ENCODE measurements at places on chromosomes 16 and 17.

DNA sequence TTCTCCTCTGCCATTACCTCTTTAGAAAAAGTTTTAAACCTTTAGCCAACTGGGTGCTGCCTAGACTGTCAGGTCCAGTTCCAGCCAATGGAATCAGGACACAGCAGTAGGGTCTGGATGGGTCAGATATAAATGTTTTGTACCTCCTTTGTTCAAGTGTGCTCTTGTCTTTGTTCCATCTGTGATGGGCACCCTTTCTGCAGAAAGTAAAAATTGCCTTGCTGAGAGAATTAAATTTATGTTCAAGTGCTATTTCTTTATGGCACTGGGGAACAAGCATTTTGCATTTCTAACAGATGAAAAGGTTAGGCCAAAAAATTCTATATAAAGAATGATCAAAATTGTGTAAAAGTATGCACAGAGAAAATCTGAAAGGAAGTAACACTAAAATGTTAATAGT lies 5.2 kb upstream of the HP start:
- H3K36me3 ChIP-seq: no peaks in the 10 kb centered on the region
- H3K27me3 ChIP-seq: peaks cover 6% of the 10 kb centered on the region
- no peak for DNase-seq
- no peaks in the 10 kb centered on the region for H3K4me1 ChIP-seq
- H3K27ac ChIP-seq: no peak overlapping the region
- no peak overlapping the region for H3K4me3 ChIP-seq

GRCh38 chr16:53775821-53776431 lies 72.0 kb downstream of the FTO start:
- DNase-seq: no peak
- no peaks in the 10 kb centered on the region for H3K27me3 ChIP-seq
- peaks cover 75% of the 10 kb centered on the region for H3K4me1 ChIP-seq
- H3K4me3 ChIP-seq: no peak overlapping the region

DNA sequence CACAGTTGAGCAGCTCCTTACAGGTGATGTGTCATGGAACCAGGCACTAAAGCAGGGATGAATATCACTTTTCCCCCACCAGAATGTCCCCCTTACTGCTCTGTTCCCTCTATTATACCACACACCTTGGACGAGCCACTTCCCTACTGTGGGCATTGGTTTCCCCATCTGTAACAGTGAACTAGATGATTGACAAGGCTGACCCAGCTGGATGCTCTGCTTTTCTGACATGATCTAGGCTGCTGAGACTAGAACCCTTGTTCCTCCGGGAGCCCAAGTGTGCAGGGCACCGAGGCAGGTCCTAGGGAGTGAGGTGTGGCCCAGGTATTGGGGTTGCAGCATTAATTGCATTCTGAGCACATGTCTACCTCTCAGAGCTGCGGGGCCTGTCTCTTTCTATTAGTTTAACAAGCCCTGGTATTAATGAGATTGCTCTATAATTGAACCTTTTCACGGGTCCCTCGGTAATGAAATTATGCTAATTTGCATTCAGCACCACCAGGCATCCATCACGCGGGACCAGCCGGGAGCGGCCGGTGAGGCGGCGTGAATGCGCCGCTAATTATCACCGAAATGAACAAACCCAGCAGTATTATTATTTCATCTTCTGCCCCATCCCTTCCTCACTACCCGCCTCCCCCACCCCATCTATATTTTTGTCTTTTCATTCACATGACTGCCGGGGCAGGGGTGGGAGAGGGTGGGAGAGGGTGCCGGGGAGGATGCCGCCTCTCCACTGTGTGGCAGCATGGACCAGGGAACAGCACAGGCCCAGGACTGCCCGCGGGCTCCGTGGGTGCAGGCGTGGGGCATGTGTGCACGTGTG lies 121.1 kb downstream of the CYLD start:
- H3K27me3 ChIP-seq: no peaks in the 10 kb centered on the region
- no peaks in the 10 kb centered on the region for H3K4me1 ChIP-seq
- no peak for DNase-seq
- no peak overlapping the region for H3K27ac ChIP-seq
- no peak overlapping the region for H3K4me3 ChIP-seq
- H3K36me3 ChIP-seq: no peaks in the 10 kb centered on the region

DNA sequence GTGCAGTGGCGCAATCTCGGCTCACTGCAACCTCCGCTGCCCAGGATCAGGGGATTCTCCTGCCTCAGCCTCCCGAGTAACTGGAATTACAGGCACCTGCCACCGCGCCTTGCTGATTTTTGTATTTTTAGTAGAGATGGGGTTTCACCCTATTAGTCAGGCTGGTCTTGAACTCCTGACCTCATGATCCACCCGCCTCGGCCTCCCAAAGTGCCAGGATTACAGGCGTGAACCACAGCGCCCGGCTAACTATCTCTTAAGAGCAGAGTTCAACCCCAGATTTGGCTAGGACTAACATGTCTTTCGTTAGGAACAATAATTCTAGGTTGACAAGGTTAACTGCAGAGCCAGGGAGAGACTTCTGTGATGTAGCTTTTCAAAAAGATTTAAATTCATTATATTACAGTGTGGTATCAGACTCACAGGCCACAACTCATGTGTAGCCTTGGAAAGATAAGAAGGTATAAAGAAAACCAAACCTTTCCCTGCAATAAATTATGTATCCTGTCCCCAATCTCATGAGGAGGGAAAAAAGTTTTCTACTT lies 4.3 kb downstream of the CHTF8 start:
- no peaks in the 10 kb centered on the region for H3K27me3 ChIP-seq
- no peak overlapping the region for H3K27ac ChIP-seq
- H3K36me3 ChIP-seq: peaks cover 5% of the 10 kb centered on the region
- DNase-seq: no peak
- peaks cover 9% of the 10 kb centered on the region for H3K4me1 ChIP-seq
- H3K4me3 ChIP-seq: no peak overlapping the region

DNA sequence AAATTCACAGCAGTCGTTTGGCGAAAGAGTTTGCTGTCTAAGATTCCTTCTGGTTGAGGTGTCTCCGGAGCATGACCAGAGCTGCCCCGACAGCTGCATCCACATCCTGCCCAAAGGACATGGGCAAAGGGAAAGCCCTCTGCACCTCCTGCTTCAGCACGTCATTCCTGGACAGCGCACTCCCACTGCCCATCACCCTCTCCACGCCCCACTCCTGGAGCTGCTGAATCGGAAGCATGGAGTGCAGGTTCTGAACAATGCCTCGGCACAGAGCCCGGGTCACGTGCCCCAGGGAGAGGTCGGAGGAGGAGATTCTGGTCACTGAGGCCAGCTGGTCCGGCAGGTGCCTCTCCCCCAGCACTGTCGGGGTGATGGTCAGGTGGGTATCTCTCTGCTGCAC lies 1.3 kb upstream of the TRPV1 start:
- H3K27ac ChIP-seq: no peak overlapping the region
- no peaks in the 10 kb centered on the region for H3K36me3 ChIP-seq
- H3K4me1 ChIP-seq: no peaks in the 10 kb centered on the region
- H3K27me3 ChIP-seq: no peaks in the 10 kb centered on the region
- no peak for DNase-seq

GRCh38 chr17:39835038-39835786 lies 28.9 kb downstream of the IKZF3 start:
- no peak for DNase-seq
- H3K4me3 ChIP-seq: no peak overlapping the region
- H3K4me1 ChIP-seq: no peaks in the 10 kb centered on the region
- H3K27me3 ChIP-seq: no peaks in the 10 kb centered on the region

GRCh38 chr17:78732354-78732753 lies 49.7 kb downstream of the CYTH1 start:
- no peak overlapping the region for H3K4me3 ChIP-seq
- no peak for DNase-seq
- H3K36me3 ChIP-seq: no peaks in the 10 kb centered on the region

- no peak overlapping the region for H3K4me3 ChIP-seq
- no peaks in the 10 kb centered on the region for H3K4me1 ChIP-seq
- no peaks in the 10 kb centered on the region for H3K36me3 ChIP-seq
- no peaks in the 10 kb centered on the region for H3K27me3 ChIP-seq
- no peak overlapping the region for H3K27ac ChIP-seq
These were observed 26.5 kb downstream of the NEUROD2 start for GRCh38 chr17:39581071-39581758.

- H3K27ac ChIP-seq: no peak overlapping the region
- no peak overlapping the region for H3K4me3 ChIP-seq
- H3K4me1 ChIP-seq: no peaks in the 10 kb centered on the region
- H3K36me3 ChIP-seq: no peaks in the 10 kb centered on the region
- no peak for DNase-seq
- H3K27me3 ChIP-seq: no peaks in the 10 kb centered on the region
These were observed 21.1 kb downstream of the TTYH2 start for GRCh38 chr17:74234486-74234885.

GRCh38 chr17:4887581-4887980 lies 11.8 kb upstream of the C17orf107 start:
- peaks cover 6% of the 10 kb centered on the region for H3K36me3 ChIP-seq
- no peaks in the 10 kb centered on the region for H3K27me3 ChIP-seq
- no peaks in the 10 kb centered on the region for H3K4me1 ChIP-seq
- H3K27ac ChIP-seq: no peak overlapping the region
- H3K4me3 ChIP-seq: no peak overlapping the region

GRCh38 chr17:17855976-17856375 lies 19.2 kb upstream of the SREBF1 start:
- no peaks in the 10 kb centered on the region for H3K36me3 ChIP-seq
- no peak overlapping the region for H3K27ac ChIP-seq

- peaks cover 22% of the 10 kb centered on the region for H3K4me1 ChIP-seq
- peak overlapping the region; percentile 89 for H3K27ac ChIP-seq
- H3K36me3 ChIP-seq: peaks cover 15% of the 10 kb centered on the region
- H3K4me3 ChIP-seq: peak overlapping the region; percentile 80
- no peaks in the 10 kb centered on the region for H3K27me3 ChIP-seq
These were observed 48.3 kb upstream of the BAHCC1 start for GRCh38 chr17:81346908-81347349.

DNA sequence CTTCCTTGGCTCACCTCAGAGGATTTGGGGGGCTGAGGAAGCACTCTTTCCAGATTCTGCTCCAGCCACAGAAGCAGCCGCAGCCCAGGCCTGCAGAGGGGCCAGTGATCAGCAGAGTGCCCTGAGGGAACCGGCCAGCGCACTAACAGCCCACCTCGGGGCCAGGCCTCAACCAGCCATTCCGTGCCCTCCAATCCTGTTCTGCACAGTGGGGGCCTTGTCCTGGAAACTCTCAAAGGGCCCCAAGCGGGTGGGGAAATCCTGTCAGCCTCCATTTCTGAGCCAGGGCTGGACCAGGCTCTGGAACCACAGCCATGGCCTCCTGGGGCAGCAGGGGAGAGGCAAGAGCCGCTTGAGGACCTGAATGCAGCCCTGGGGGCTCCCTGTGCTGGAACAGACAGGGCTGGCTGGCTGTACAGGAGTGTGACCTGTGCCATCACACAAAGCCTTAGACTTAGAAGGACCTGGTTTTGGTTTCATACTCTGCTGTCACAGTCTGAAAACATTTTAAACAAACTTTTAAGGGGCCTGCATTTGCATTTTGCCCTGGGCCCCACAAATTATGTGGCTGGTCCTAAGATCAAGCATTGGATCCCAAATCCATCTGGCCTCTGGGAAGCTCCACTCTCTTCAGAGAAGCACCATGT lies 10.0 kb downstream of the CNGB1 start:
- H3K27me3 ChIP-seq: no peaks in the 10 kb centered on the region
- no peak for DNase-seq
- H3K36me3 ChIP-seq: no peaks in the 10 kb centered on the region
- no peaks in the 10 kb centered on the region for H3K4me1 ChIP-seq
- no peak overlapping the region for H3K4me3 ChIP-seq

DNA sequence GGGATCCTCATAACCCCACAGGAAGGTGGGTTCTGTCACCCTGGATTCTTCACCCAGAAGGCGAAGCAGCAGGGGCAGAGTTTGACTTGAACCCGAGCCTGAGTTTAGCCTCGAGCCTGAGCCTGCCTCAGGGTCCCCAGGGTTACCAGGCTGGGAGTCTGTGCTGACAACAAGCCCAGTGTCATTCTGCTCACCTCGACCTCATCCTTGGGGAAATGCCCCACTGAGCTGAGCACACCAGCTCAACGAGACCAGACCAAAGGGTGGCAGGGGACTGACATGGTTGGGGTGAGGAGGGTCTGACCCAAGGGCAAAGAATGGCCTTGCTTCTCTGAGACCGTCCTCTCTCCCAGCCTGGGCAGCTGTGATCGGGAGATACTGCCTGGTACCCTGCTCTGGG lies 20.2 kb downstream of the CACNG4 start:
- no peak overlapping the region for H3K4me3 ChIP-seq
- no peaks in the 10 kb centered on the region for H3K27me3 ChIP-seq
- no peak for DNase-seq
- H3K4me1 ChIP-seq: peaks cover 2% of the 10 kb centered on the region
- no peaks in the 10 kb centered on the region for H3K36me3 ChIP-seq

GRCh38 chr16:57190136-57190535 lies 4.0 kb downstream of the RSPRY1 start:
- no peak overlapping the region for H3K4me3 ChIP-seq
- no peaks in the 10 kb centered on the region for H3K27me3 ChIP-seq
- no peak overlapping the region for H3K27ac ChIP-seq
- H3K4me1 ChIP-seq: peaks cover 40% of the 10 kb centered on the region
- no peak for DNase-seq
- peaks cover 4% of the 10 kb centered on the region for H3K36me3 ChIP-seq

DNA sequence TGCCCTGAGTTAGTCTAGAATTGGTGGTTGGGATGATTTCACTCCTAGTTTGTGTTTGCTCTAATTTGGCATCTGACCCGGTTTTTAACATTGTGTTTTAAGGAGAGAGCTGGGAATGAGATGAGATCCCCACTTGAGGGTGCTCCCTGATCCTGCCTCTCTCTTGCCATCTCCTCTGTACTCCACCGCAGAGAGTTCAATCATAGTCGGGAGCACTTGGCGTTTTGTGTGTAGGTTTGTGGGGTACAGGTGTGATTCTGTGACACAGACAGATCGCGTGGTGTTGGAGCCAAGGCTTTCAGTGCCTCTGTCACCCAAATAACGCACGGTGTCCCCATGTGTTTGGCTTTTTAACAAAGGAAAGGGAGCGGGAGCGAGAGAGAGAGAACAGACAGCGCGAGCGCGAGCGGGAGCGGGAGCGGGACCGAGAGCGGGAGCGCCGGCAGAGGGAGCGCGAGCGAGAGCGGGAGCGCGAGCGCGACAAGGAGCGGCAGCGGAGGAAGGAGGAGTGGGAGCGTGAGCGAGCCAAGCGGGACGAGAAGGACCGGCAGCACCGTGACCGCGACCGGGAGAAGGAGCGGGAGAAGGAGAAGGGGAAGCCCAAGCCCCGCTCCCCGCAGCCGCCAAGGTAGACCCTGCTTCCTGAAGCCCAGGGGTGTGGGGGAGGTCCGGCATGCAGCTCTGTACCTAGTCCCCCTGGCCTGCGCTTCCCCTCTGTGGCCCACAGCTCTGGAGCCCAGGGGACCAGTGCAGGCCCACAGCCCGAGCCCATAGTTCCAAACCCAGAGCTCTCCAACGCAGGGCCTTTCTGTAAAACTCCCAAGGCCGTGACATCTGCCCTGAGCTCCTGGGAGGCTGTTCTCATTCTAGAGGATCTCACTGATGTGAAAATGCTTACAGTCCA lies 27.2 kb upstream of the IL17C start:
- DNase-seq: no peak
- no peaks in the 10 kb centered on the region for H3K36me3 ChIP-seq
- no peaks in the 10 kb centered on the region for H3K4me1 ChIP-seq
- no peak overlapping the region for H3K4me3 ChIP-seq
- H3K27ac ChIP-seq: no peak overlapping the region
- no peaks in the 10 kb centered on the region for H3K27me3 ChIP-seq

GRCh38 chr16:11334831-11335404 lies 10.3 kb upstream of the RMI2 start:
- H3K4me3 ChIP-seq: no peak overlapping the region
- H3K27ac ChIP-seq: no peak overlapping the region
- H3K4me1 ChIP-seq: peaks cover 6% of the 10 kb centered on the region
- H3K27me3 ChIP-seq: no peaks in the 10 kb centered on the region
- no peaks in the 10 kb centered on the region for H3K36me3 ChIP-seq
